Skin of body (tissue), 3 donors: ENCODE measurements at places on chromosomes 6 and 20.

GRCh38 chr6:67633058-67633457 lies 1002.0 kb upstream of the ADGRB3 start:
- no peak for DNase-seq

DNA sequence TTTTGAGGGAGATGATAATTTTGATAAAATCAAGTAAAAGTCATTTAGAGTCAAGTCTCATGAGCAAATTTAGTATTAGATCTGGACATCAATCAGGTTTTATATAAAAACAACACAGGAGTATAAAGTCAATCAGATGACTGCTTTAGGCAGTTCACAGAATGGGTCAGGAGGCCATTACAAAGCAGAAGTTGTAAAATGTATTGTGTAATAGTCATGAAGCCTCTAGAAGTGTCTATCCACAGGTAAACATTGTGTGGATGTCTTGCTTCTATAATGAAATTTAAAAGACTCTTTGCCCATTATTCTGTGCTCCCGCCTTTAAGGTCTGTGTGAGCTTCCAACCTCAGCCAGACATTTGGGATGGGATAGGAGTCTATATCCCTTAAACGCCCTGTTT lies 28.8 kb downstream of the MAP7 start:
- no peak for DNase-seq

DNA sequence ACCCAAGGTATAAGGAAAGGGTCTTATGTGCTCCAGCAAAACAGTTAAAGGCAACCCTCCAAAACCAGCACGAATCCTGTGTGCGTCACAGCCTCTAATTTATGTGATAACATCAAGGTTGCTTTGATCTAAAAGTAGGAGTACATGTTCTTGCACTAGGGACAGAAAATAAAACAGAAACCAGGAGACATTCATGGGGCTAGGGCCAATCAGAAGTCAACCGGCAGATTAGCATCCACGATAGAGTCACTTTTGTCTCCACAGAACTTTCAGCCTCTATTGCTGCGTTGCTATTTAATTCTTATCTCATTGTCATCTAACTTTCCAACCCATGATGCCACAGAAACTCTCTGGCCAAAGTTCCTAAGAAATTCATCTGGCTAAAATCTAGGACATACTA lies 178.8 kb upstream of the PTCHD4 start:
- DNase-seq: no peak

- DNase-seq: no peak
Observed at GRCh38 chr6:52522655-52523054, 54.2 kb downstream of the TRAM2 start.

DNA sequence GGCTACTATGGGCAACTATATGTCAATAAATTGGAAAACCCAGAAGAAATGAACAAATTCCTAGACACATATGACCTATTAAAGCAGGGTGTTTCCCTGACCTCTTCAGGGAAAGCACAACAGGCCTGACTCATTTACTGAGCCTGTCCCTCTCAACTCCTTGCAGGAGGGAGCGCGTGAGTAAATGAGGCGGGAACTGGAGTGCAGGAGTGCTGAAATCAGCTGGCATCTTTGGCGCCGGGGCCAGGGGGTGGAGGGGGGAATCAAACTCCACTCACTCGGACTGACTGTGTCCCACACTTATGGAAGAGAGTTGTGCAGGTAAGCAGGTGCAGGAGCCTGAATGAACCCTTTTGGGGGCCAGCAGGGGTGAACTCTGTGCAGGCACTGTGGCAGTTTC lies 671.2 kb upstream of the PTCHD4 start:
- no peak for DNase-seq

- no peak for DNase-seq
Observed at GRCh38 chr6:106477146-106477545, 116.6 kb downstream of the CRYBG1 start.

DNA sequence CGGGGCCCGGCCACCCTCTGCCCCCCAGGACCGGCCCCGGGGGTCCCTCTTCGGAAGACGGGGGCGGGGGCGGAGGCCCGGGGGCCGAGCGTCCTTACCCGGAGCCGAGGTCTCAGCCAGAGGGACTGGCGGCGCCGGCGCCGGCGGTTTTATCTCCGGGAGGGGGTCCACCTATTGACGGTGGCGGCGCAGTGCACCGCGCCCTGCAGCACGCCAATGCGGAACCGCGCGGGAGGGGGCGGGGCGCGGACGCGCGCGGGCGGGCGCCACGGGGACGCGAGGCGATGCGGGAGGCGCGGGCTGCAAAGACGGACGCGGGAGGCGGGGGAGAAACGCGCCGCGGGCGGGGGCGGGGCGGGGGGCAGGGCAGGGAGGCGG lies at the start of gene EEF1A2:
Gene EEF1A2 (minus strand): TSS at position 124 of the 378 bp plus-strand sequence. CDS start 1,320 bp downstream, outside the sequence.
- DNase-seq: no peak

- DNase-seq: no peak
Observed at GRCh38 chr6:151310279-151310678, 70.5 kb downstream of the AKAP12 start.

GRCh38 chr20:39142407-39143096 lies 180.4 kb downstream of the DHX35 start:
- DNase-seq: no peak

GRCh38 chr20:51979226-51979625 lies 176.9 kb upstream of the SALL4 start:
- DNase-seq: no peak

DNA sequence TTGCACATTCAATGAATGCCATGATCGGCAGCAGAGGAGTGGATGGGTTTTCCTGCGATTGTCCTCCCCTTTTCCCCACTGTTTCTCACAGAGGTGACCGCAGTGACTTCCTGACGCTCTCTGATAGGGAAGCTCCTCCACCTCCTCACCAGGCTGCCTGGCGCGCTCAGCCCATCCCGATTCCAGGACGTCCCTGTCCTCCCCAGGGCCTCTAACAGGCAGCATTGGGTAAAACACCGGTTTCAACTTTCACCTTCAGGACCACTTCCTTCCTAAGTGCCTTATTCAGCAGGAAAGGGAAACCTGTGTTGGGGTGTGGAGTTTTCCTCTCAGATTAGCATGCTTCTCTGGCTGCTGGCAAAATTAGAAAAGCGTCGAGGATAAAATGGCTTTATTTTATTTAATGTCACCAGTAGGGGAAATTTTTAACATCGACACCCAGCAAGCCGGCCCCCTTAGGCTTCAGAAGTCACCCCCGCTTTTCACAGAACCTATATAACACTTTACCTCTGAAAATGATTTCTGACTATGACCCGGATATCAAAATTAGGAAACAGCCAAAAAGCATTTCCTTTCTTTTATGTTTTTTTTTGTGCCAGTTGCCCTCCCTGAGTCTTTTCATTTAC lies 570.4 kb upstream of the GJE1 start:
- DNase-seq: no peak
